Activated B cell treated with CpG ODN at 0.5 μM for 24 hours (primary cell): ENCODE measurements at places on chromosomes 7 and 10.

- no peak for DNase-seq
Measured at GRCh38 chr7:47956220-47956619, 8.0 kb upstream of the PKD1L1 start.

- no peak for DNase-seq
Measured at GRCh38 chr7:1114505-1114904, 26.6 kb downstream of the GPER1 start.

DNA sequence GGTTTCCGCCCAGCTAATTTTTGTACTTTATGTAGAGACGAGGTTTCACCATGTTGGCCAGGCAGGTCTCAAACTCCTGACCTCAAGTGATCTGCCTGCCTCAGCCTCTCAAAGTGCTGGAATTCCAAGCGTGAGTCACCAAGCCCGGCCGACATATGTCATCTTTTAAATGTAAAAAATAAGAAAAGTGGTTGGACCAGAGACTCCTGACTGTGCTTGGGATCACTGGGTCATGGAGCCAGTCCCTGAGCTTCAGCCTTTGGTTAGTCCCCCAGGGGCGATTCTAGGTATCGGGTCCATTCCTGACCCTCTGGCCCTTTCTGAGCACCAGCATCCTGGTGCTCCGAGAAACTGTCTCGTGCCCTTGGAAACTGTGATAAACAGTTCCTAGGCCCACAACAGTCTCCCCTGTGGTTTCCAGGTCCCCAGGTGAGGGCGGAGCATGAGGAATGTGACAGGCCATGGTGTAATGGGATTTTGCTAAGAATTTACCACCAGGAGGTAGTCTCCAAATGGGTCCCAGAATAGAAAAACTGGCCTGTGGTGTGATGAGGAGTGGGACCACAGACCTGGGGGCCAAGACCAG, 32.8 kb downstream of the UBTD1 start:
- DNase-seq: no peak

DNA sequence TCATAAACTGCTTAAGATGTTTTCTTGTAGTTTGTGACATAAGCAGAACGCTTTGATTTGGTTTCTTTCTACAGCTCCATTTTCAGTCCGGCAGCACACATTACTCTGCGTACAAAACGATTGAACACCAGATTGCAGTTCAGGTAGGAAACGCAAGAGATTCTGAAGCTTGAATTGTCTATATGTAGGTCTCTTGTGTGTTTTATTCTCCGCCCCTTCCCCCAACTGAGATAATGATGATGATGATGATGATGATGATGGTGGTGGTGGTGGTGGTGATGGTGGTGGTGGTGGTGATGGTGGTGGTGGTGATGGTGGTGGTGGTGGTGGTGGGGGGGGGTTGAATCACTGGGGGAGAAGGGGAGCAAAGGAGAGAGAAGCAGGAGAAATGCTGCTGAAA, 14.4 kb downstream of the TCF7L2 start:
- DNase-seq: no peak

DNA sequence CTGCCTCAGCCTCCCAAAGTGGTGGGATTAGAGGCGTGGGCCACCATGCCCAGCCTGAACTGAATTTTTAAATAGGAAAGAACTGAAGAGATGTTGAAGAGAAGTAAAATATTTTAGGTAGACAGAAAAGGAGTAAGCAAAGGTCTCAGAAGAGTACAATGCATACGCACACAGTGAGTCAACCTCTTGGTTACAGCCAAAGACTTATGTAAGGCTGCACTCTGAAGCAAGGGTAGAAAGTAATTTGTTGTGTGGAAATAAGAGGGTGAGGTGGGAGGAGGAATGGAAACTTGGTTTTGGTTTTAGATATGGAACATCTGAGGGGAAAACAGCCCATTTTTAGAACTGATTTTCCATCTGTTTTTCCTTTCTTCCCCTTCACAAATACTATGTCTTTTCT, 17.6 kb downstream of the KRIT1 start:
- DNase-seq: no peak

GRCh38 chr7:2102375-2102723, 130.4 kb downstream of the MAD1L1 start:
- no peak for DNase-seq

DNA sequence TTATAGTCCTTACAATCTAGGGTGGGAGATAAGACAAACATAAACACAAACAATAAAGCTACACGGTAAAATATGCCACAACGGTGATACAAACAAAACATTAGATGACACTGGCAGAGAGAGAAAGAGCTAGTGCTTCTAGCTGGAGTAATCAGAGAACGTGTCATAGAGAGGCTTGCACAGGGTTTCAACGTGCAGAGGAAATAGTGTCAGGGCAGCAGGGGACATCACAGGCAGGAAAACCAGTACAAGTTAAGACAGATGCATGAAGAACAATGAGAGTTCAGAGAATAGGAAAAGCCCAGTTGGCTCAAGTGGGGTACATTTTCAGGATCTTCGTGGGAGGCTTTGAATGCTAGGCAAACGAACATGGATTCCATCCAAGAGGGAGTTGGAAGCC, 91.4 kb downstream of the ZNF438 start:
- no peak for DNase-seq

DNA sequence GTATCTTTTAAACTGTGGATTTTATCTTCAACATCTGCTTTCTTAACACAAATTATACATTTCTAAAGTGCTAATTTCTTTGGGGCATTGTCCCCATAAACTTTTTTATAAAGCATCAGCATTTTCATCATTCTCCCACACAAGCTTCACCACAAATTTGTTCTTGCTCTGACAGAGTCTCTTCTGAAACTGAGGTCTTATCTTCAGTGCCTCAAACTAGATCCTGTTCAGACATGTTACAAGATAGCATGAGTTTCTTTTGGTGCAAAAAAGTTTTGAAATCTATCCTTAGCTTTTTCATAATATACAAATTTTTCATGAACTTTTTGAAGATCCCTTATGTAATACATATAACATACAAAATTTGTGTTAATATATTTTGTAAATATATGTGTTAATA, 346.6 kb downstream of the IPMK start:
- no peak for DNase-seq

DNA sequence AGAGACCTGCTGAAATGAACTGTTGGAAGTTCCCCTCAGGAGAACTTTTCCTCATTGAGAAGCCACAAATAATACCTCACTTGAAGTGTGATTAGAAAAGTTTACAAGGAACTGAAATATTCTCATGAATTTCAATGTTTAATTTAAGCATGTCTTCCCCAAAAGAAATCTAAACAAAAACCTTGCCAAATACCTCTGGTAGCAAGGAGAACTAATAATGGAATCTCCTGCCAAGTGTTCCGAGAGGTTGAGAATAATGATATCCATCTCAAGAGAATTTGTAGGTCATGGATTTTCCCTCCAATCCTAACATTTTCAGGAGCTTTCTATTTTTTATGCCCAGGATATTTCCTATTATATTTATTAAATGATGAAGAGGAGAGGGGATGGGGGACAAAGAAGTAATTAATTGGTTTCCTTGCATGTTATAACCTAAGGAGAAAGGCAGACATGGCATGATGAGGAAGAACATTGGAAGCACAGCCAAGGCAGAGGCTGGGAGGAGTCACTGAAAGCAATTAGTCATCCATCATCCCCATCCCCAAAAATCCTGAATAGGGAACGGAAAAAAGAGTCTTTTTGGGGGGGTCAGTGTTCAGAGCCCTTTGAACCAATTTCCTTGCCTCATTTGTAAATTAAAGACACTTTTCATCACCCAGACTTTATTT, 93.6 kb upstream of the IL6 start:
- DNase-seq: no peak

GRCh38 chr7:3767917-3768777, 467.1 kb downstream of the SDK1 start:
- DNase-seq: no peak

DNA sequence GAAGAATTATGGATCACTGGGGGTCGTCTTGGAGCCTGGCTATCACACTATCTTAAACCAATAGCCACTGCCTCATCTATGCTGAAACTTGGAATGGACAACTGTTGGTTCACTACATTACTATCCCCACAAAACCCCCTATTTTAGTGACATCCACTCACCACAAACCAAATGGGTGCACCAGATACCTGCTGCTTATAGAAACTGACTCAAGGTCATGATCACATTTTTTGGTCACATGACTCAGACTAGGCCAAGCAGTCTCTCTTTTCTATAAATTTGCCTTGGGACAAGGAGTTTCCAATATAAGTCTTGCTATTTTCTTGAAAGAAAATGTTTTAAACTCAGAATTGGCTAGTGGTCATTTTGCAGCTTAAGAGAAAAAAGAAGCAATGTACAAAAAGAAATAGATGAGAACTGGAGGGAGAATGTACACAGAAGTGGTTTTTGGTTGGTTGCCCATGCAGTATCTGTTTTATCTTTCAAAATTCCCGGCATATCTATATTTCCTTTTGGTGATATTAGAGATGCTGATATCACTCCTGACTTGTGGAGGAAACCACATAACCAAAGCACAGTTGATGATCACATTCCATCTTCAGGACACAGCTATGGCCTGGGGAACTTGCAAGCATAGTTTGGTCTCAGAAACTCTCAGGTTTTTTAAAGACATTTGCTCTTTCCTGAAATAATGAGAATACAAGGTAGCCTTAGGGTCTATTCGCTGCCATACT, 85.2 kb upstream of the CACNA2D1 start:
- DNase-seq: no peak

DNA sequence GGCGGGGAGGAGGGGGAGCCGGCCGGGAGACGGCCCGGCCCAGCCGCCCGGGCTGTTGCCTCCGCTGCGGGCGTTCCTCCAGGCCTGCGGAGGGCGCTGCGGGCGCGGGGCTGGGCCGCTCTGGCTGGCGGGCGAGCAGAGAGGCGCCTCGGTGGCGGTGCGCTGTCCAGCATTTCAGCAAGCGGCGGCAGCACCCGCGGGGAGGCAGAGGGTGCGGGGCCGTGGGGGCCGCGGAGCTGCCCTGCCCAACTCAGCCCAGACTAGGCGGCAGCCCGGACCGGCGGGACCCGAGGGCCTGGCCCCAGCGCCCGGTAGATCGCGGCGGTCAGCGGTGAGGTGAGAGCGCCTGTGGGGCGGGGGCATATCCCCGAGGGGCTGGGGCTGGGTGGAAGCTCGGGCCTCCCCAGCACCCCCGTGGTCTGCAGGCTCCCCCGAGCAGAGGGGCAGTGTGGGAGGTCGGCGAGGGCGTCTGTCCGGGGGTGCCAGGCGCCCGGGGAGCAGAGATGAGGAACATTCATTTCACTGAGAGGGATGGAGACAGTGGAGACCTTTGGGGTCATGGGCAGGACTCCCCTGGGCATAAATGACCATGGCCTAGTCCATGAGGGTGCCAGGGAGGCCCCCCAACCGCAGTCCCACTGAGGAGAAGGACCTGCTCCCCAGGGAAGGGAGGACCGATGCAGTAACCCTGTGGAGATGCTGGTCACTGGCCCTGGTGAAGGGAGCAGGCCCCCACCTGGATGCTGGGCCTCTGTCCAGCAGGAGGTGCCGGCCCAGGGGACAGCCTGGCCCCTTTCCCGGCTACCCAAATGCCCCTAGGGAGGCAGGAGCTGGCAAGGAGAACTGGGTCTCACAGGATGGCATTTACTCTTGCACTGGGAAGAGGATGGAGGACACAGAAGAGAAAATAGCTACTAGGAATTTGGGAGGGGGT, at the start of gene SRRM3:
SRRM3 (plus strand) TSS at position 165 of the 934 bp plus-strand sequence. CDS start 33,171 bp downstream, outside the sequence.
- peak; percentile 81 for DNase-seq

- DNase-seq: no peak
Measured at GRCh38 chr7:37409461-37409860, 39.2 kb downstream of the ELMO1 start.

- DNase-seq: peak; percentile 85
Measured at GRCh38 chr10:124744102-124745050, at the start of gene FAM53B. Gene FAM53B (minus strand): TSS chr10:124744378. CDS start chr10:124706713, 37,665 bp downstream.

DNA sequence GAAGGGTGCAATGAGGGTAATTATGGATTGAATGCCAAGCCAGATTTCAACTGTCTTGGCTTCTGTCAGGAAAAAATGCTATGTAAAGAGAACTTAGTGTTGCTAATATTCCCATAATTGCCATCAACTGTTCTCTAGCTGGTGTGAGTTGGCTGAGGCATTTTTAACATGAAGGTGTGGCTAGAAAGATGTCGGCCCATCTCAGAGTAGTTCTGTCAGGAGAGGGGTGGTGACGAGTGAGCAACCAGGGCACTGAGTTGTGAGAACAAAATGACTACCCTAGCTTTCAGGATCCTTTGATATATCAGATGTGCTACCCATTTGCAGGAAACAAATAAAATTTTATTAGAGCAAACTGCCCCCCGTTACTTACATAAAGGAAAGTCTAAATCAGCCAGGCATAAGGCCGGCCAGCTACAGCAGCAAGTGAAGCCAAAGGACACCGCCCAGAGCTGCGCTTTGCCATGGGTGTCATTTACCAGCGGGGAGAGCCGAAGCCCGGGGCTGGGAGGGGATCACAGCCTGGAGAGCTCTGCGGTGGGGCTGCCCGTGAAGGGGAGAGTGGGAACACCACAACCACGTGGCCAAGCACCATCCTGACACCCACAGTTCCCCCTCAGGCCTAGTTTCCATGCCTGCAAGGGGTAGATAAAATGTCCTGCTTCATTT, 141.4 kb downstream of the ICA1 start:
- DNase-seq: no peak

DNA sequence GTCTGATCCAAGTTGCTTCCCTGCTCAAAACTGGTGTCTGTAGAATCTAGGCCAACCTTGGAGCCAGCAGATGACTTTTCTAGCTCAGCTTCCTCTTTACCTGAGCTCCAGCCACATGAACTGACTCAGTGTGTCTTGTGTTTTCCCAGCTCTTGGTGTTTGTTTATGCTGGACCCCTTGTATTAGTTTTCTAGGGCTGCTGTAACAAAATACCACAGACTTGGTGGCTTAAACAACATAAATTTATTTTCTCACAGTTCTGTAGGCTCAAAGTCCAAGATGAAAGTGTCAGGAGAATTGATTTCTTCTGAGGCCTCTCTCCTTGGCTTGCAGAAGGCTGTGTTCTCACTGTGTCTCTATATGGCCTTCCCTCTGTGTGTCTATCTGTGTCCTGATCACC, 45.1 kb downstream of the LRMDA start:
- no peak for DNase-seq

GRCh38 chr10:43287056-43288007, 20.5 kb upstream of the RASGEF1A start:
- no peak for DNase-seq

GRCh38 chr10:130807721-130808120, 503.8 kb downstream of the TCERG1L start:
- no peak for DNase-seq

GRCh38 chr7:131424219-131424822, 96.6 kb downstream of the MKLN1 start:
- DNase-seq: no peak

GRCh38 chr10:102596506-102596971, 47.7 kb upstream of the TRIM8 start:
- no peak for DNase-seq

- DNase-seq: no peak
Measured at GRCh38 chr10:115945701-115946445, 327.1 kb downstream of the GFRA1 start.

GRCh38 chr10:35208949-35209613, 82.4 kb downstream of the CREM start:
- no peak for DNase-seq
